ENCODE measurements at places on chromosomes 6 and 20.

GRCh38 chr6:136753624-136754023, 38.7 kb downstream of the MAP3K5 start:
- DNase-seq, result no peak

DNA sequence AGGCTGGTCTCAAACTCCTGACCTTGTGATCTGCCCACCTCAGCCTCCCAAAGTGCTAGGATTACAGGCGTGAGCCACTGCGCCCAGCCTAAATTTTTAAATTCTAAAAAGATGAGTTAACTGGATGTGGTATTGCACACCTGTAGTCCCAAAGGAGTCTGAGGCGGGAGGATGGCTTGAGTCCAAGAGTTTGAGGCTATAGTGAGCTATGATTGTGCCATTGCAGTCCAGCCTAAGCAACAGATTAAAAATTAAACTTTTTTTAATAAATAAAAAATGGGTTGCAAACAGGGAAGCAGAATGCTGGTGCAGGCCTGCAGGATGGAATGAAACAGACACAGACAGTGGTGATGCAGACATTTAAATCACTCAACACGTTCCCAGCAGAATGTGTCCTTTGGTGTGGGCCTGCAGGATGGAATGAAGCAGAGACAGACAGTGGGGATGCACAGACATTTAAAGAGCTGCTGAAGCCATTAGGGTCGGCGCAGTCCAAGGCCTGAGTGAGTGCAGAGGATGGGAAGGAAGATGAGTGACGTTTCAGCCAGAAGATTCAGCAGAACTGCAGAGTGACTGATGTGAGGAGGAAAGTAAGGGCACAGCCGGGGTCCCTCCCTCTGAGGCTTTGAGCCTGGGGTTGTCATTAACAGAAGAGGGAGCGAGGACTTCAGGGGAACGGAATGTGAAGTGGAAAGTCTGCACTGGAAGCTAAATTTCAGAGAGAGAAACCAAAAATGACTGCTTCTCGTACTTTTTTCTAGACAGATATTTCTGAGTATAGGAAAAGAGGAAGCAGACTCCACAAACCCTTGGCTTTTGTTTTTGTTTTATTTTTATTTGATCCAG, 117.5 kb downstream of the RIN2 start:
- no peak for DNase-seq

- DNase-seq, result no peak
These were observed 21.5 kb upstream of the SERINC3 start for GRCh38 chr20:44543358-44543757.

DNA sequence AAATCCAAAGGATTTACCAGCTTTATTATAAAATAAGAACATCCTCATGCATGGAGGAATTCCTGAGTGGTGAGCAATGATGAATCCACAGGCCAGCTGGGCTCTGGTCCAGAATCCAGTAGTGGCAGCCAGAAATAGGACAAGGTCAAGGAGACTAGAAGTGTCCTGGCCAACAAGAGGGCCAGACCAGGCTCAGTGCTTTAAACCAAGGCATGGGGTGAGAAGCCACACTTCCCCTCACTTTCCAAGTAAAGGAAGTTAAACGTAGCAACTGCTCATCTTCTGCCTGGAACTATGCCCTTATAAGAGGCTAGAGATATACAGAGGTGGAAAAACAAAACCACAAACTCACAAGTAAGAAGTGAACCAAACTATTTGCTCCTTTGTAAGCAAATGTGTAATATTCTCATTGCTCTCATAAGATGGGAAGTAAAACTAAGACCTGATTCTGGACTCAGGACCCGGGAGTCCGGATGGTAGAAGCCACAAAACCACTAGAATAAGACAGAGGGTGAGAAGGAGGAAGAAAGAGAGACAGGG, 253.2 kb downstream of the UST start:
- DNase-seq, result no peak

DNA sequence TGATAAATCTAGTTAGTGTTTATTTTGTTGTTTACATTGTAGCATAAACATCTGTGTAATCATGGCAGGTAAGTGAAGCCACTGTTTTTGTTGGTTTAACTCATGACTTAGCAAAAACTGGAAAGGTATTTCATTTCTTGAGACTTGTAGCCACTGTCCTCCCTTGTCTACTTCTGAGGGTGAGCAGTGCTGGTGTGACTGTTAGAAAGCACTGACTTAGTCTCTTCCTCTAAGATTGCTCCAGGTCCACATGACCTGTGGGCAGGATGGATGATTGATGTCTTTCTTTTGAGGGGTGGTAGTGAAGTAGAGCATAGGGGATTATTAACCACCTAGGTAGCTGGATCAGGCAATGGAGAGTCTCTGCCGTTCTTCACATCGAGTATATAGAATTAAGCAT, 203.8 kb downstream of the ARID1B start:
- no peak for DNase-seq

GRCh38 chr6:83852528-83853177, 507 bp upstream of the RIPPLY2 start:
- no peak for DNase-seq

DNA sequence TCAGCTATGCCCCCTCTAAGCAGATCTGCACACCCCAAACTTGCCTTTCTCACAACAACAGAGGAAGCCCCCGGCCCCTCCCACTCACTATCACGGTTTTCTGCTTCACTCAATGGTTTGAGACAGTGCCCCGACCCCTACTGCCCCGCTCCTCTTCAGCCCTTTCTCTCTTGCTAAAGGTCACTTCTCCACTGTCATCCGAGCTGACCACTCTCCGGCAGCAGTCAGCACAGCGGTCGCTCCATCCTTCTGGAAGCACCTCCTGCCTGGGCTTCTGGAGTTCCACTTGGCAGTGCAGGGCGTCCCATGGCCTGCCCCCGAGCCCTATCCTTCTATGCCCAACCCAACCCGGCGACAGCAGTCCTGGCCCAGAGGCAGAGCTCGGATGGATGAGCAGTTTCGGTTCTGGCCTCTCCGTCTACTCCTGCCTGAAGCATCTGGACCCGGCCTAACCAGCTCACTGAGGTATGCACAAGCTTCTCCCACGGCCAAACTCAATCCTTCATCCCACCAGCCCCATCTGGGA, 4.1 kb downstream of the CTSZ start:
- DNase-seq, result no peak

GRCh38 chr20:18728870-18729224, 84.7 kb upstream of the SCP2D1 start:
- no peak for DNase-seq

DNA sequence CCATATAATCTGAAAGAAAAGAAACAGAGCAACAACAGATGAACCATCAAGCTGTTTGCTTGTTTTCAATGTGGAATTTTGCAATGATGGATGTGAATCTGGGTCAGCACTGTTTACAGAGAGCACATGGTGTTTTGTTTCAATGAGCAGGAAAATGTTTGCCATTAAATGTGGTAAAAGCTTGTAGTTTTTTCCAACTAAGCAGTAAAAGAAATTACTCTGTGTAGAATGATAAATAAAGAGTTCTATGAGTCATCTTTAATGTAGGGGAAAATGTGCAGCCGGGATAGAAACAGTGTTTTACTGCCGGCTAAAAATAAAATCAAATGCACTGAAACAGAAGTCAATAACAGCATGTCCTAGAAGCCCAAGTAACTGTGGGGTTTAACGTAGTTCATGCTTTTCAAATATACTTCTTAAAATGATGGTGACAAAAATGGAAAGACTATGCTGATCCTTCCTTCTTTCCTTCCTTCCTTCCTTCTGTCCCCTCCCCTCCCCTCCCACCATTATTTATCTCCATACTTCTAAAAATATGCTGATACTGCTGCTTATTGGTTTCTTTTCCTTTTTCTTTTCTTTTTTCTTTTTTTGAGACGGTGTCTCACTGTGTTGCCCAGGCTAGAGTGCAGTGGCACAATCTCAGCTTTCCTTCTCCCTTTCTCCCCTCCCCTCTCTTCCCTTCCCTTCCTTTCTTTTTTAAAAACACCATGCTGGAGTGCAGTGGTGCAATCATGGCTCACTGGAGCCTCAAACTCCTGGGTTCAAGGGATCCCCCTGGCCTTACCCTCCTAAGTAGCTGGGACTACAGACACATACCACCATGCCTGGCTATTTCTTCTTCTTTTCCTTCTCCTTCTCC, 6.3 kb upstream of the NAA20 start:
- DNase-seq, result no peak

DNA sequence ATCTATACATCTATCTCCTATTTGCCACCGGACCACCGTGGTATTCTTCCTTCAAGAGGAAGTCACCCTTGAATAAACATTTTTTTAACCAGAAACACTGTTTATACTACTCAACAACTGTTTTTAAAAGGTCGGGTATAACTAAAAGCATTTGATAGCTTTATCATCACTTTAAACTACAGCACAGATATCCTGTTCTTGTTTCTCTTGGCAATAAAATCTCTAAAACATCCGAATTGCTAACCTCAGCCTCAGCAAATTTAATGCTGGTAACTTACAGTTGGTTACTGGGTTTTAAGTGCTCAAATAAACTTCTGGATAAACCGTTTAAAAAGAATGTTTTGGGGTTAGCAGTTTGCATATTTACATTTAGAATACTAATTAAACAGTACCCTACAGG, 20.4 kb downstream of the ZUP1 start:
- no peak for DNase-seq
